Fibroblast of lung (primary cell): ENCODE measurements at places on chromosomes 3 and 15.
A peak's percentile ranks its signal among the peaks of the same experiment; 100 is the strongest.

DNA sequence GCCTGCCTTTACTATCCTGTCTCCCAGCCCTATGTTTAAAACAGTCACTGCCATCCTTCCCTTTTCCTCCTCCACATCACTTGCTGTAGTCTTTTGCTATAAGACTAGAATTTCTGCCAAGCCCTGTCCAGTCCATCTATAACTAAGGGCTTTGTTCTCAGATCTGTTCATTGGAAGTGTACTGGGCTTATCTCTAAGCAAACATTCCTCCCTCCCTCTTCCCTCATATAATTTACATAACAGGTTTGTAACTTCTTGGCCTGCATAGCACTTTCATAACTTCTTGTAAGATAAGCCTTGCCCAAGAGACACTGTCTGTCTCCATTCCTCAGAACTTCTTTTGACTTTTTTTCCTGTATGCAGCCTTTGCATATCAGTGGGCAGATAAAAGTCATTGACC is 16.7 kb downstream of the TPRG1 start:
- no peaks in the 10 kb centered on the region for H3K27me3 ChIP-seq
- DNase-seq = no peak
- H3K27ac ChIP-seq = no peak overlapping the region
- H3K4me1 ChIP-seq = no peaks in the 10 kb centered on the region

- no peak overlapping the region for H3K27ac ChIP-seq
- H3K36me3 ChIP-seq = no peaks in the 10 kb centered on the region
- DNase-seq = no peak
- peaks cover 4% of the 10 kb centered on the region for H3K27me3 ChIP-seq
These were observed 30.7 kb downstream of the CHST14 start for GRCh38 chr15:40501487-40501886.

- peak overlapping the region; percentile 31 for H3K4me3 ChIP-seq
- H3K4me1 ChIP-seq = no peaks in the 10 kb centered on the region
- peak; percentile 89 for DNase-seq
- no peaks in the 10 kb centered on the region for H3K36me3 ChIP-seq
- H3K27me3 ChIP-seq = no peaks in the 10 kb centered on the region
These were observed 39.9 kb upstream of the TNFSF10 start for GRCh38 chr3:172562871-172563865.

DNA sequence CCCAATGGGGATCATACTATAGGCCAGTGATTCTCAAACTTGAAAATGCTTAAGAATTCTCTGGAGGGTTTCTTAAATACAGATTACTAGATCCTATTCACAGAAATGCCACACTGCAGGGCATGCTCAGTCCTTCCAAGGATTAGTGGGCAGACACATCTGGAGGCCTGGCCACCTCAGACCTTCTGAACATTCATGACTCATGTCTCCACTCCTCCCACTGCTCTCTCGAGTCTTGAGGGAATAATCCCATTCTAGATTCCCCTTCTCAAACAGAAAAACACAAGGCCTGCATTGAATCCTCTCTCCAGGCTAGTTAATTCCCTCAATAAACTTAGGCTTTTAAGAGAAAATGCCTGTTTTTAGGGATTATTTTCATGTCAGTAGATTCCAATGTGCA is 22.1 kb downstream of the ZNF621 start:
- no peaks in the 10 kb centered on the region for H3K36me3 ChIP-seq
- H3K4me3 ChIP-seq = no peak overlapping the region
- H3K4me1 ChIP-seq = no peaks in the 10 kb centered on the region
- H3K27ac ChIP-seq = no peak overlapping the region

DNA sequence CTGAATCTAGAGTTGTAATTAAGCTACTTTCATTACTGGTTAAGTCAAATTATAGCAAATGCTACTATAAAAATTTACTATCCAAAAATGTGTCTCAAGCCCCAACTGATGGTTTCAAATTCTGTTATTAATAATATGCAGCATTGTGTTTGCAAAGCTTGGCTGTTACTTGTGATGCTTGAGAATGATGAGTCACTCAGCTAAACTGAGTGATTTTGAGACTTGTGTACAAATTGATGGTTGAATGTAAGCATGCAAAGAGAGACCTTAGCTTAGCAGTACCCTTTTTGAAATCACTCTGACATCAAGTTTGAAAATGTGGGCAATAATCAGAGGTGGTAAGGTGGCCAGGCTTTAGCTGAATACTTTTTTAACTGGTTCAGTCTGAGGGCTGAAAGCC is 27.6 kb downstream of the OPA1 start:
- H3K36me3 ChIP-seq = peaks cover 3% of the 10 kb centered on the region
- H3K4me1 ChIP-seq = peaks cover 3% of the 10 kb centered on the region
- no peak overlapping the region for H3K27ac ChIP-seq
- DNase-seq = peak; percentile 67
- H3K27me3 ChIP-seq = no peaks in the 10 kb centered on the region

GRCh38 chr3:128501431-128501830 is 8.4 kb upstream of the GATA2 start:
- H3K36me3 ChIP-seq = no peaks in the 10 kb centered on the region
- no peak overlapping the region for H3K4me3 ChIP-seq
- H3K4me1 ChIP-seq = no peaks in the 10 kb centered on the region
- H3K27me3 ChIP-seq = peaks cover 18% of the 10 kb centered on the region
